Stimulated activated CD8-positive, alpha-beta memory T cell treated with anti-CD3 and anti-CD28 coated beads, Interleukin-4, amount 100 ng/mL, for 1 hour (primary cell): ENCODE measurements at places on chromosomes 3 and 15.

- DNase-seq = no peak
Observed at GRCh38 chr3:149936812-149937230, 33.9 kb downstream of the PFN2 start.

- no peak for DNase-seq
Observed at GRCh38 chr3:115630850-115631249, 7.5 kb downstream of the GAP43 start.

GRCh38 chr15:60486742-60487141 is 7.8 kb upstream of the ICE2 start:
- DNase-seq = no peak

GRCh38 chr15:70420086-70420947 is 322.6 kb upstream of the TLE3 start:
- no peak for DNase-seq

DNA sequence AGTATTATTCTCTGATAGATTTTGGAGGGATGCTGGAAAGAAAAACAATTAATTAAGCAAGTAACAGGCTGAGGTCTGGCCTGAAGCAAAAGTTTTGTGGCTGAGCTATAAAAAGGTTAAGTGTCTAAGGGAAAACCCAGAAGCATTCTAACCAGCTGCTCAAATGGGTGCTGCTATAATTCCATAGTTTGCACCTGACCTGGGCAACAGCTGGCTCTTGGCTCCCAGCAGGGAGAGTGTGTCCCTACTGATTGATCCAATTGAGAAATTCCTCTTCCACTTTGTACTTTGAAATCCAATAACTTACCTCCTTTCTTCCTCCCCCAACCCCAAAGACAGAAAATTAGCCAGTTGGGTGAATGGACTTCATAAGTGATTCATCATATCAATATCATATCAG is 27.7 kb upstream of the SMAD3 start:
- DNase-seq = no peak

DNA sequence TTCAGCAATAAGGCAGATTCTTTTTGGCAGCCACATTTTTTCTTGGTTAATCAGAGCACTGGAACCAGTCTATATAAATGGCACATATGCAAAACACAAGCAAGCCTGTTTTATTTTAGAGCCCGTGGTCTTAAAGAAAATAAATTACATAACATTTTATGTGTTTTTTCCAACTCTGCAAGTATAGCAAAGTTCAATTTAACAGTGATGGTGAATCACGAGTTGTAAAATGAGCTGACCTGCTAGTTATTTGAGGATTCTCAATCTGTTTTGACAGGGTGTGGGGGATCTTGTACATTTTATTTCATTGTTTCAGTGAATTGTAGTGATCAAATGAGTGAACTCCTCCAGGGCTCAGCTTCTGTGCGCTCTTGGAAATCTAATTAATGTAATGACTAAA is 2.7 kb downstream of the ARHGEF26 start:
- DNase-seq = no peak

DNA sequence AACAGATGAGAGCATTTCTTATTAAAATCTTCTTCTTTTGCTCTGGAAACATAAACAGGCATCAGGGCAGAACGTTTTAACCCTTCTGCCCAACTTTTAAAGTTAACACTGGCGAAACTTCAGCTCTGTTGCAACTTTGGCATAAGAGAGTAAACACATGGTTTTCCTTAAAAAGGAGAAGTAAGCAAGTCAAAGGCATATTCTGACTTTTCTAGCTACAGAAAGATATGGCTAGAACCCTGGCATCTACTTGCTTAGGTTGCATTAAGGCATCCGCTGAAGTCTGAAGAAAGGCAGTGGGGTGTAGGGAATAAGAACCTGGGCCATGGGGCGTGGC is 13.3 kb upstream of the IL16 start:
- DNase-seq = no peak

GRCh38 chr15:26790118-26790517 is 17.3 kb upstream of the GABRB3 start:
- no peak for DNase-seq
